Brain microvascular endothelial cell (primary cell): ENCODE measurements at places on chromosomes 12 and 14.

GRCh38 chr12:8491646-8492530 is 21.4 kb upstream of the CLEC4D start:
- no peak for DNase-seq

GRCh38 chr12:100798286-100799160 is 3.9 kb downstream of the ANO4 start:
- DNase-seq = peak; percentile 57

DNA sequence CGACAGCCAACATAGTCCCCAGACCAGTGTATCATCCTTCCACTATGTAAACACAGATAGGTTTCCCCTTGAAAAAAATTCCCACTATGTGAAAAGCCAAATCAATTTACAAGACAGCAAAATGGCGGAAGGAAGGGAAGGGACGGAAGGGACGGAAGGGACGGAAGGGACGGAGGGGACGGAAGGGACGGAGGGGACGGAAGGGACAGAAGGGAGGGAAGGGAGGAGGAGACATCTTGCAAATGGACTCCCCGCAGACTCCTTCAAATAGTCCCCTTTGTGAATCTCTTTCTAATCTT is 75.3 kb downstream of the NINJ2 start:
- DNase-seq = no peak

GRCh38 chr14:101219896-101220703 is 316.6 kb upstream of the RTL1 start:
- DNase-seq = no peak
